ENCODE measurements at places on chromosomes 1 and 21. TPM values are rescaled to one million over a fixed set of nuclear protein-coding genes. Genes with fewer than 3 reads are reported as not detected.

The TMEM201 gene
- total RNA-seq: 9.2 TPM

The CNR2 gene
- total RNA-seq: not detected

The UQCRHL gene
- 0.69 TPM for total RNA-seq

DNA sequence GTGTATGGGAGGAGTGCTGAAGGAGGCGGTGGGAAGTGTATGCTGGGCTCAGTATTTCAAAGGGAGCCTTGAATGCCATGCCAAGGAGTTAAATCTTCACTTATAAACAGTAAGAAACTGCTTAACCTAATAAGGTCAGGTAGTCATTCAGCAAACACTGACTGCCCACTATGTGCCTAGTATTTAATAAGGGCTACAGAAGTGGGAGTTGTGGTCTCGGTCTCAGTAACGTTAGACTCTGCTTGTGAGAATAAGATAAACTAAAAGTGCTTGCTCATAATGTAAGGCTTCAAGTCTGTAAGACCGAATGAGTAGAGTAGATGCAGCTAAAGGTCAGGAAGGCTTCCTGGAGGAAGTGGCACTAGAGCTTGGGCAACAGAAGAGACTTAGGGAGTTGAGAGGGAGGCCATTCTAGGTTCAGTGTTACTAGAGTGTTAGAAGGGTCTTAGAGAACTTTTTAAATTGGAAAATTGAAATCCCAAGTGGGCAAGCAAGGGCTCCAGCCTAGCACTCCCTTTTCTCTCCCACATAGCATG is 6.0 kb downstream of the MARCKSL1 start:
- H3K4me1 ChIP-seq: peaks cover 17% of the 10 kb centered on the region
- H3K4me3 ChIP-seq: no peak overlapping the region
- H3K27me3 ChIP-seq: no peaks in the 10 kb centered on the region
- H3K27ac ChIP-seq: no peak overlapping the region
- peaks cover 85% of the 10 kb centered on the region for H3K36me3 ChIP-seq

The KCNJ9 gene
- not detected for total RNA-seq

DNA sequence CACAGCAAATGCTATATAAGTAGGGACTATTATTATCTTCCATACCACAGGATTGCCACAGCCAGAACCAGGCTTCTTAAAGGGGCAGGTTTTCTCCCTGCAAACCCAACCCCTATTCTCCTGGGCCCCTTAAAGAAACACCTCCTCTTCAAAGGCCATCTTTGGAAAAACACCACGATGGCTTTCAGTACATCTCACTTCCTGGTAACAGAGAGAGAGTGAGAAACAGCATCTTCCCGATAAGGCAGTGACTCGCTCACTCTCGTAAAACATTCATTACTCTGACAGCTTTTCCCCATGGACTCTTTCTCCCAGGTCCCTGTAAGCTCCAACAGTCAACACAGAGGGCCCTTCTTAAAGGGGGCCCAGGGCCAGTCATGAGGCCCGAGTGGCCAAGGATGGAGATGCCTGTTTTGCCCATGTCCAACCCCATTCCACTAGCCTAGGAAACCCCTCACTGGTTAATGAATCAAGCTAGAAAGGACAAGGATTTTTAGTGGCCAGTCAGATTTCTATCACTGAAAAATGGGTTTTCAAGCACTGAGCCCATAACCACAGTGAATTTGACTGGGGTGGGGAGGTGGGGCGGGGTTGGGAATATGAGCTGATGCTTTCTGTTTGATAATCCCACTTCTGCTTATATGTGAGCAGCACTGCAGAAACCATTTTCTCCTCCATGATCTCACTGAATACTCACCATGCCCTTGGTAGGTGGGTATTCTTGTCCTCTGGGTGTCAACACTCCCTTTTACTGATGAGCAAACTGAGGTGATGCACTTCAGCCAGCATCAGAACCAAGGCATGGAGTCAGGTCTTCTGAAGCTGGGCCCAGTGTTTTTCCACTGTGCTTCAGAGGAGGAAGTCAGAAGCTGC is 3.6 kb upstream of the NAV1 start:
- peaks cover 35% of the 10 kb centered on the region for H3K27me3 ChIP-seq
- DNase-seq: no peak

DNA sequence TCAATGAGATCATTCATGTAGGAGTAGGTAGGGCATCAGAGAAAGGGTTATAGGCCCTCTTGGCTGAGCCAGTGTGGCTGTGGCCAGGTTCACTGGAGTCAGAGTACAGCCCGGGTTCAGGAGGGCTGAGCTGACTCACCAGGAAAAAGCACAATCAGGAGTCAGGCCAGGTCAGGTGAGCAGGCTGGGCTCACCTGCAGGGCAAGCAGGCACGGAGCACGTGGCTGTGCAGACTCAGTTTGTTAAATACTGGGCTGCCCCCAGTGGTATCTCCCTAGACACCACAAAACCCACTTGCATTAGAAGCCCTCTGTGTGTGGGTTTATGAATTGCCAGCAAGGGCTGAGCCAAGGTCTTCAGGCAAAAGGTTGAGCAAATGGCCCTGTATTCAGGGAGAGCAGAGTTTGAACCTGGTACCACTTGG is 122.1 kb upstream of the SERBP1 start:
- no peaks in the 10 kb centered on the region for H3K36me3 ChIP-seq
- no peak overlapping the region for H3K27ac ChIP-seq
- no peak for DNase-seq

DNA sequence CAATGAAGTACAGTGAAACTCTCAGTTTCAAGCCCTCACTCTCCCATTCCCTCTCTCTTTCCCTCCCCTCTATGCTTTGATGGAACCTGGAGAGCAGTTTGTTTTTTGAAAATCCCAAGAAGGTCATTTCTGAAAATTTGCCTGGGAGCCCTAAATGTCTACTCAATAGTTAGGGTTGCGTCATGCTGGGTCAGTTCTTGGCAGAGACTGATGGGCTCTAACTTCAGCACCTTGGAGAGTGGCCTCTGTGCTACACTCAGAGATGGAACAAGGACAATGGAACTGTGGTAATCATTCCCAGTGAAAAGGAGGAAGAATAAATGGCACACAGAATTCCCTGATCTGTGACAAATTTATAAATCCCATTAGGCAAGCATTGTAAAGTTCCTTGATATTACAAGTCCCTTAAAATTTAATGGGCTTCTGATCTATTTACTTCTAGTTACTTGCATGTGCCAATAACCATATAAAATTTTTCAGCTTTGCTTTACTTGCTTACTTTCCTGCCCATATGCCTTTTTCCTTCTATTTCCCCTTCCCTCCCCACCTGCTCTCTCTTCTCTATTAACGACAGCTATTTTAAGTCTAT is 182.9 kb upstream of the KCND3 start:
- no peaks in the 10 kb centered on the region for H3K4me1 ChIP-seq
- no peak for DNase-seq
- H3K4me3 ChIP-seq: no peak overlapping the region
- H3K27me3 ChIP-seq: no peaks in the 10 kb centered on the region

DNA sequence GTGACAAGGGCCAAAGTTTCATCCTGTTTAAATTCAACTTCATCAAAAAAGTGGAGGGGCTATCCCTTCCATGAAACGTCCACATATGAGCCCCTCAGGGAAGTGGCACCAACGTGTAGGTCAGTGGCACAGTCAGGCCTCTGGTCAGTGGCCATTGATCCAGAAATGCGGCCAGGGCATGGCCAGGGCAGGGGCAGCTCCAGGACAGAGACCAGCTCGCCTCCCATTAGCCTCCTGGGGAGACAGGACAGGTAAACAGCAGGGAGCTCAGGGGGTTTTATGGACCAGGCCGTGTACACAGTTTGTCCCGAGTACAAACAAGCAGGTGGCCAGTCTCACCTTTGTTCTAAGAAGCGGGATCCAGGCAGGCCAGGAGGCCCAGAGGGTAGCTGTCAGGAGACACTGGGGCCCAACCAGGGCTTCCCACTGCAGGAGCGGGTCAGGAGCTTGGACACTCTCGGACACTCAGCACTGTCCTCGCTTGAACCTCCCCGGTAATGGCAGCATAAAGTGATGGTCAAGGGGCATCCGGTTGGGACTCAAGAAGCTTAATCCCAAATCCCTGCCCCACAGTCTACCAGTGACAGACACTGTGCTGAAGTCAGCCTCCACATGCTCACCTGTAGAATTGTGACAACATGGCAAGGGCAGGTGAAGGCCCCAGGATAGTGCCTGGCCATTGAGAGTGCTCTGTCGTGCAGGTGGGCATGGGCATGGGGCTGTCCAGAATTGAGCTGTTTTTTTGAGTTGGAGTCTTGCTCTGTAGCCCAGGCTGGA is 144.1 kb upstream of the ERRFI1 start:
- H3K4me3 ChIP-seq: no peak overlapping the region
- H3K27me3 ChIP-seq: no peaks in the 10 kb centered on the region
- H3K36me3 ChIP-seq: no peaks in the 10 kb centered on the region
- no peak for DNase-seq
- peaks cover 48% of the 10 kb centered on the region for H3K4me1 ChIP-seq

DNA sequence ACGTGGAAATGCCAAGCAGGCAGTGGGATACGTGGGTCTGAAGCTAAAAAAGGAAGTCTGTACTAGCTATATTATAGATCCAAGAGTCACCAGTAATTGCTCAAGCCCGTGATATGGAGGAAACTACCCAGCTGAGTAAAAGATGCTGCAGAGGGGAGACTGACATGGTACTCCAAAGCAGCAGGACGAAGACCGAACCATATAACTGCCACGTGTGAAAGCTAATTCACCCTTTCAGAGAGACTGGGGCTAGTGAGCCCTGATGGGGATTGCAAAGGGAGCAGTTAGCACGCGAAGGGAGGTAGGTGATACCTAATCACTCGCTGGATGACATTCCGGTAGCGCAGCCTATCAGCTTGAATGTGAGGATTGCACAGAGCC is 316 bp downstream of the AP4B1 start:
- peak overlapping the region; percentile 86 for H3K27ac ChIP-seq
- H3K27me3 ChIP-seq: no peaks in the 10 kb centered on the region
- no peak for DNase-seq

The PRR9 gene
- total RNA-seq: not detected

The SLC44A5 gene
- total RNA-seq: not detected

GRCh38 chr1:29237852-29238619 is 1.7 kb downstream of the PTPRU start:
- peaks cover 51% of the 10 kb centered on the region for H3K27me3 ChIP-seq
- H3K27ac ChIP-seq: no peak overlapping the region
- peak; percentile 43 for DNase-seq
- peak overlapping the region; percentile 14 for H3K4me3 ChIP-seq

DNA sequence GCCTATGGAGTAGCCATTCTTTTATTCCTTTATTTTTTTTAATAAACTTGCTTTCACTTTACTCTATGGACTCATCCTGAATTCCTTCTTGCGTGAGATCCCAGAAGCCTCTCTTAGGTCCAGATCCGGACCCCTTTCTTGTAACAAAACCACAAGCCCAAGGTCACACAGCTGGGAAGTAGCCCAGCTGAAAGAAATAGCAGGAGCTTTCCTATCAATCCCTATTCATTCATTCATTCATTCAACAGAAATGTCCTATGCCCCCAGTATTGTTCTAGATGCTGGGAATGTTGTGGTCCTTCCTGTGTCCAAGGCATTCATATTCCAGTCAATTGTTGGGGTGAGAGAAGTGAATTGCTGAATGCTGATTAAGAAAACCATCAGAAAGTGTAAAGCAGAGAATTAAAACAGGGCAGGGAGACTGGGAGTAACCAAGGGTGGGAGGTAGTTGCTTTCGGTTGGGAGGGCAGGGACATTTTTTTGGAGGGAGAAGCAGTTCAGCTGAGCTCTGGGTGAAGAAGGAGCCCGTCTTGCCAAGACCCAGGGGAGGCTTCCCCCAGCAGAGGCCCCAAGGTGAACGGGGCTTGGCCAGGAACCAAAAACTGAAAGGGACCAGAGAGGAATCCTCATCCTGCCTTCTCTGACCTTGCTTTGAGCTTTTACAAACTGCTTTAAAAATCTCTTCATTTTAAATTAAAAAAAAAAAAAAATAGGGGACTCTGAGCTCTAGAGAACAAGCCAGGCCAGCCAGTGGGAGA is 10.8 kb downstream of the PLA2G2D start:
- H3K27me3 ChIP-seq: peaks cover 3% of the 10 kb centered on the region
- H3K4me3 ChIP-seq: no peak overlapping the region
- DNase-seq: no peak
- no peaks in the 10 kb centered on the region for H3K4me1 ChIP-seq
- H3K36me3 ChIP-seq: no peaks in the 10 kb centered on the region

The PLEKHO1 gene
- total RNA-seq: 97.6 TPM
